ENCODE measurements at places on chromosomes 12 and 14.

DNA sequence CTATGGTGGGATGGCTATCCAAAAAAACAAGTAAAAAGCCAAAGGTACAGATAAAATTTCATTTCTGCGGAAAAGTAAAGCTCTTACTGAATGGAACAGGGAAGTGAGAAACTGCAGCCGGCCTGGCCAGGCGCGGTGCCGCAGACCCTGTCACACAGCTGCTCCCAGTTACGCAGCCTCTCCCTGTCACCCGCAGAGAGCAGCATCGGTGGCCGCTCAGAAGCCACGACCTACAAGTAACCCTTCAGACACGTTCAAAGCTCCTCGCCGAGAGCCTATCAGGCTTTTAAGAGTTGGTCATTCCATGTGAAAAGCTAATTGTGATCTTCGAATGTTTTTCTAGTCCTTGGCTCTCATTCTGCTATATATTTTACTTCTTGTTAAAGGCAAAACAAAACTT lies 11.0 kb upstream of the ANKLE2 start:
- DNase-seq, result no peak

- no peak for DNase-seq
These were observed 170.9 kb downstream of the SLC6A15 start for GRCh38 chr12:84741692-84742091.

DNA sequence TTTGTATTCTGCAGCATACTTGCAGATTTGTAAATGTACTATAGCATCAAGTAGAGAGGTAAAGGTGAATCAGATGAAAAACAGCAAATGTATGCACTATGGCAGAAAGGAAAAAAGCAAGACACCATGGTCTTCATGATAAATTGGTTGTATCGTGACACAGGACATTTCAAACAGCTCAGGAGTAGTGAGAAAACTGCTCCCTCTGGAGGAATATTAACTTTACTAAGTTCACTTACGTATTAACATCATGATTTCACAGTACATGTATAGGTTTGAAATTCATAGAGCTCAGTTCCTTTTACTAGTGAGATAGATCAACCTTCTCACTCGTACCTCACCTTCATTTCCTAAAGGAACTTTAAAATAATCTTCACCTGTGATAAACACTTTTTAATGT lies 6.5 kb downstream of the MBIP start:
- DNase-seq, result no peak

DNA sequence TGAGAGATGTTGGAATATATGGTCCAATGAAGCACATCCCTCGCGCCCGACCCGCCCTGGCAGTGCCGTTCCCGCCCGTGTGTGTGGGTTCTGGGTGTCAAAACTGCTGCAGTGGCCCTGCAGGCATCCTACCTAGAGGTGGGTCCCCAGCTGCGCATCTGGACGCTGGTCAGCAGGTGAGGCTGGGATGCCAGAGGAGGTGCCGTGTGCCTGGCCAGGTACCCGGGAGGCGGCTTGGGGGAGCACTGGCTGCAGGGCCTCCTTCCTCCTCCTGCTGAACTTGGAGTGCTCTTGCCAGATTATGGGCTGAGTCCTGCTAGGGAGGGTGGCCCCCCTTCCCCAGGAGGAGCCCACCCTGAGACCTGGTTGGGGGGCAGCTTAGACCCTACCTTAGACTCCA lies 5.2 kb downstream of the MTA1 start:
- no peak for DNase-seq

- no peak for DNase-seq
These were observed 63.2 kb upstream of the INSM2 start for GRCh38 chr14:35470755-35471154.

DNA sequence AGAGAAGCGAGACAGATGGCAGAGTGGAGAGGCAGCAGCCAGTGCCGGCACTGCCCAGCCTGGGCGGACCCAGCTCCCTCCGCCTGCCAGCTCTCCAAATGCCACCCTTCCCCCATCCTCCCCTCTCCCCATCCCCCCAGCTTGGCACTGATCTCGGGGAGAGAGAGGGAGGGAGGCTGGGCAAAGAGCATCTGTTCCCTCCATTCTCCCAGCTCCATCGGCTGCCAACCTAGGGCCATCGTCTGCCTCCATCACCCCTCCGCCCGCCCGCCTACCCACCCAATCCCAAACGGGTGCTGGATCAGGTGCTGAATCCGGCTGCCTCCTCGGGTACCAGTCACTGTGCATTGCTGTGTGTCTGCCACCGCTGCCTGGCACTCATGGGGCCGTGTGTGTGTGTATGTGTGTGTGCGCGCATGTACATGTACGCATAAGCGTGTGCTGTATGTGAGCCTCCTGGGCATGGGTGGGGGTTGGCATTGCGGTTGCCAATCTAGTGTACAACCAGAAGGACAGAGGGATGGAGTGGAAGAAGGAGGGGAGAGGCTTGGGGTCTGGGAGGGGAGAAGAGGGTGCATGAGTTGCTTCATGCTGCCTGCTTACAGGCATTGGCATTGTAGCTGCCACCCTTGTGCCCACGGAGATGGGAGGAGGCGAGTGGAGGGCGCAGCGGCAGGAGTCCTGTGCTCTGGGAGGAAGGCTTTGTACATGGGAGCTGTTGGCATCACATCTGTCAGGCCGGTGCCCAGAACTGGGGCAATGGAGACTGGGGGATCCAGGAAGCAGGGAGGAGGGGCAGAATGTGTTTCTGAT lies 38.4 kb downstream of the ZFHX2 start:
- DNase-seq, result no peak

DNA sequence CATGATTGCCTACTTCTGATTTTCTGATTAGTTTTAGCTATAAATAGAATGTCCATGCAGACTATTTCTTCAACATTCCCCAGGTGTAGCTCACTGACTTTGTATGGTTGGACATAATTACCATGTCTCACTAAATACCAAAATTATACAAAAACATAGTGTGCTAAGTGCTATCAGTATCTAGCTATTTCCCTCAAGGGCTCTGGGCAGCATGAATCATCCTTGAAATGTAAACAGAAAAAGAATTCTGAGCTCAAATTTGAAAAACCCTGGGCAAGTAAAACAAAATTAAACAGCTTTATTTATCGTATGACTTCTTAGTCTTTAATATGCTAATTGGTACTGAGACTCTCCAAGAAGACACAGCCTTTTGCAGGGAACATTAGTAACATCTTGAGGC lies 82.9 kb downstream of the SPATA7 start:
- DNase-seq, result no peak

DNA sequence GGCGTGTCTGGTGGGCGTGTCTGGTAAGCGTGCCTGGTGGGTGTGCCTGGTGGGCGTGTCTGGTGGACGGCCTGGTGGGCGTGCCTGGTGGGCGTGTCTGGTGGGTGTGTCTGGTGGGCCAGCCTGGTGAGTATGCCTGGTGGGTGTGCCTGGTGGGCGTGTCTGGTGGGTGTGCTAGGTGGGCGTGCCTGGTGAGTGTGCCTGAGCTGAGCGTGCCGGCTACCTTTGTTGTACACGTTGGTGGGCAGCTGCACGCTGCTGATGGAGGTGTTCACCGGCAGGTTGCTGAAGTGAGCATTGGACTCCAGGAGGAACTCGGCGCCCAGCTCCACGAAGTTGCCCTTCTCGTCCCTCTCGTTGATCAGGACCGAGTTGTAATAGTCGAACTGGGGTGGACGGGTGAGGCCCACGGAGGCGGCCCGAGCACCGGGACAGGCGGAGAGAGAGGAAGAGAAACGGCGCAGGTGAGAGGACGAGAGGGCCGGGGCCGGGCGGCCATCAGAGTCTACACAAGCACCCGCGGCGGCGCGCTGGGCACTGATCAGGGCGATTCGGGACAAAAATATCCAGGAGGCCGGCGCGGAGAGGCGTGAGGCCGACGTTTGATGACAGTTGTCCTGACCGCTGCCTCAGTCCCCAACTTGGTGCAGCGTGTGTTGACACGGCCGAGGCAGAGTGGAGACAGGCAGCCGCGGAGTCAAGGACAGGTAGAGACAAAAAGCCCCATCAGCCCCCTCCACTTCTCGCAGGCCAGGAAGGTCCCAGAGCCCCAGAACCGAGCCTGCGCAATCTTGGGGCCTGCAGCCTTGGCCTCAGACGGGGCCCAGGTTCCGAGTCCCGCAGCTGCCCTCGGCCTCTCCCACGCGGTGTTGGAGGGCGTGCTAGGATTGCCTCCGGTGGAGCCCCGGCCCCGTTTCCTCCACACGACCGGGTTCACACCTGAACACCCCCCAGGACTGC lies 10.5 kb downstream of the CACNA2D4 start:
- no peak for DNase-seq

DNA sequence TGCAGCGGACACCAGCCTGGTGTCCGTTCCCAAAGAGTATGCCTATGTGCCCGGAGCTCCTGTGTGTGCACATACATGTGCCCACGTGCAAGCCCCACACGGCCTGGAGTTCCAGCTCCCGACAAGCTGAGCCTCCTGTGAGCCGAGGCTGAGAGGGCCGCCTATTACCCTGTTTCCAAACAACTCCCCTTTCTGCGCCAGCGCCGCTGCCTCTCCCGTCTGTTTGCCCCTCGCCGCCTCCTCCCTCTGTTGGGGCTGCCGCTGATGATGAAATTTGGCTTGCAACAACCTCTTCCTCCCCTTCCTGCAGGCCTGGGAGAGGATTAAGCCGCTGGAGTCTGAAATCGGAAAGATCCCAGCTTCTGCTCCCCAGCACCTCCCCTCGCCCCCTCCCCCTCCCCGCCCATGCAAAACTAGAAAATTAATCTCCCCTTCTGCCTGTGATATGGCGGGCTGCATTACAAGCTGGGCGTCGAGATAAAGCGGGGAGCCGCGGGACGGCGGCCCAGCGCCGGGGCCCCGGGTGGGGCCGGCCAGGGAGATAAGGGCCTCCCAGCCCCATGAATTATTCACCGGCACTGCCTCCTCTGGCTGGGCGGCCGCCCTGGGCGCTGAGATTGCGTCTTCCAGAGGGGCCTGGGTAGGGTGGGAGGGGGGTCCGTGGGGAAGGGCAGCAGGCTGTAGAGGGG lies 6.8 kb upstream of the ASIC1 start:
- no peak for DNase-seq

GRCh38 chr14:78967111-78967809 lies 797.1 kb downstream of the NRXN3 start:
- DNase-seq, result no peak

DNA sequence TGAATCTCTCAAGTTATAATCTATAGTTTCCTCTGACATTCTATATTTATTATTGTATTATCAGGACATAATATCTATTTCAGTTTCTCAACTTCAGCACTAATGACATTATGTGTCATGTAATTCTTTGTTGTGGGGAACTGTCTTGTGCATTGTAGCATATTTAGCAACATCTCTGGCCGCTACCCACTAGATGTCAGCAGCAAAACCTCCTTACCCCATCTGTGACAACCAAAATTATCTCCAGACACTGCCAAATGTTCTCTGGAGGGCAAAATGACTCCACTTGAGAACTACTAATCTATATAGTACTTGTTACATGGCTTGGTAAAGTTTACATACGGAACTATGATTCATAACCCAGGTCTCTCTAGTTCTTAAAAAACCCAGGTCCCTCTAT lies 110.2 kb downstream of the RASSF9 start:
- no peak for DNase-seq

DNA sequence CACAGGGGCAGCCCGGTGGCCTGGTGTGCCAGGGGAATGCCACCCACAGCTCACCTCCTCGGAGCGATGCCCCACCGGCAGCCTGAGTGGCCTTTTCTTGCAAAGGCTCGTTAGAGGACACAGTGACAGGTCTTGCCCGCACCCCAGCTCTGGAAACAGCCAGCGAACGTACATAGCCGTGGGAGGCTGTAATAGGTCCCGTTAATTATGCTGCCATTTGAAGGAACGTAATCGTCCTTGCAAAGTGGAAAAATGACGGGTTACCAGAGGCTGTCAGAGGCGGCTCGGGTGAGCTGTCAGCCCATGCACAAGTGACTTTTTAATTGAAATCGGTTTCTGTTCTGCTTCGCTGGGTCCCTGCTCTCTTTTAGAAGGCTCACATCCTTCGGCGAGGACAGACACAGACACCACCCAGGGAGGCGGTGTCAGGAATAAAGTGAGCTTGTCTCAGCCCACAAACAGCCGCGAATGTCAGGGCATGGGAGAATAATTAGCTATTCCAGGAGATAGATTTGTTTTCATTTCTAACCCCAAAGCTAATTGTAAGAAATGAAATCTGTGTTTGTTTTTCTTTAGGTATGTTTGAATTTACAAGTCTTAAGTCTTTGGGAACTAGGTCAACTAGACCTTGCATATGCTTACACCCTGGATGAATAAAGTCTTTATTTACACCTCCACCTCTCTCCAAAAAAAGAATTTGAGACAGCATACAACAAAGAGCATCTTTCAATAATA lies 77.2 kb upstream of the RFLNA start:
- DNase-seq, result no peak

DNA sequence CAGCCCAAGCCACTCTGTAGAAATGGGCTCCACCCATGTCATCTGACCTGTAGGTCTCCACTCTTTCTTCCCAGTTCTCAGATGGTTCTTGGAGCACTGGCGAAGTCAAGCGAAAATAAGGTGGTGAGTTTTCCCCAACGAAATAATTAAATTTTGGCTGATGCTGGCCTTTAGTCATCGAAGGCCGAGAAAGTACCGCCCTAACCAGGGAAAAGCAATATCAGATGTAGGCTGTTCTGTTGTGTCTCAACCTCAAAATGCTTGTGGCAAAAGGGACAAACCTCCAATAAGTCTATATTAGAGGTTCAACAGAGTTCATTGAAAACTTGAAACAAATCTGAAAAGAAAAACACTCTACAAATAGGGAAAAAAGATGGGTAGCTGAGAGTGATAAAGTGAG lies 48.6 kb upstream of the BCAT1 start:
- DNase-seq, result no peak

DNA sequence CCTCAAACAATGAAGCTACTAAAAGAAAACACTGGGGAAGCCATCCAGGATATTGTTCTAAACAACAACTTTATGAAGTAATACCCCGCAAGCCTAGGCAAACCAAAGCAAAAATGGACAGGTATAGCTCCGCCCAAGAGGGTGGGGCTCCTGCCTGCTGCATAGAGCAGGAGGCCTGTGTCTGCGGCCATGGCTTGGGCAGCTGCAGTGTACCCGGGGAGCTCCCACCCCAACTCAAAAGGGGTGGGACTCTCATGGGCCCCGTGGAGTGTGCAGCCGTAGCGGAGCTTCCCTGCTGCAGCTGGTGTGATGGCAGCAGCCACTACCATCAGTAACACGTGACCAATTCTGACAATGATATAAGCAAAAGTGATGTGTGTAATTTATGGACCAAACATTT lies 264.2 kb upstream of the KITLG start:
- DNase-seq, result no peak

GRCh38 chr12:124387528-124387911 lies 92.6 kb downstream of the RFLNA start:
- DNase-seq, result no peak

DNA sequence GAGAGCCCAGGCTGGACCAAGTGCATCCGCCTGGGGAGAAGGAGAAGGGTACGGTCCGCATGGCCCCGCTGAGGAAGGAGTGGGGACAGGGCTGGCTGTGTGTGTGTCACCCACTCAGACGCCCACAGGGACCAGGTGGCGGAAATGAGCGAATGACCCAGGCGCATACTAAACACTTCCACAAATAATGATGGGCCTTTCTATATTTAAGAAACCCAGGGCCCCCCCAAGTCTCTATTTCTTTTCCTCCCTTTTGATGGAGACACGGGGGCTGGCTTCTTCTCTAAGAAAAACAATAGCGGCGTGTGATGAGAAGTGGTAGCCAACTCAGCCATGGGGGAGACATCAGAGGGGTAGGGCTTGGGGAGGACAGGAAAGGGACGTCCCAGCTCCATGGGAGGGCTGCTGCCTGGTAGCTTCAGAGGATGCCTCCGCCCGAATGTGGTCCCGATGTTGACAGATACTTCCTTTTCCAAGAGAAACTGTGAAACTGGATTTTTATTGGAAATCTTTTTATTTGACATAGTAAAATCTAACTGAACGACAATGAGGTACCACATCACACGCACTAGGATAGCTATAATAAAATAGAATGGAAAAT lies 6.3 kb upstream of the MAP1LC3B2 start:
- no peak for DNase-seq
